ENCODE measurements at places on chromosomes 2 and 18. TPM values are rescaled to one million over a fixed set of nuclear protein-coding genes. Genes with fewer than 3 reads are reported as not detected.

CD8B2 gene
- not detected for total RNA-seq

LAMA3 gene
- 859 TPM for total RNA-seq

MLPH gene
- 1.4 TPM for total RNA-seq

CHST10 gene
- 0.34 TPM for total RNA-seq

HOXD9 gene
- total RNA-seq = not detected

ALLC gene
- total RNA-seq = not detected

CNTNAP5 gene
- not detected for total RNA-seq

TRIP12 gene
- total RNA-seq = 419 TPM

CCDC121 gene
- 1.2 TPM for total RNA-seq

MYOM1 gene
- total RNA-seq = 0.85 TPM

DQX1 gene
- total RNA-seq = 3.9 TPM

MRPL33 gene
- 26.3 TPM for total RNA-seq

MARCO gene
- total RNA-seq = 0.07 TPM

NGEF gene
- total RNA-seq = 2.1 TPM

CHRND gene
- not detected for total RNA-seq

DES gene
- not detected for total RNA-seq

REG3G gene
- not detected for total RNA-seq

ACTG2 gene
- total RNA-seq = 0.21 TPM

SCYGR4 gene
- not detected for total RNA-seq
